ENCODE measurements at places on chromosomes 6 and 20.

- DNase-seq = no peak
Observed at GRCh38 chr20:15875446-15875845, 697.8 kb downstream of the KIF16B start.

DNA sequence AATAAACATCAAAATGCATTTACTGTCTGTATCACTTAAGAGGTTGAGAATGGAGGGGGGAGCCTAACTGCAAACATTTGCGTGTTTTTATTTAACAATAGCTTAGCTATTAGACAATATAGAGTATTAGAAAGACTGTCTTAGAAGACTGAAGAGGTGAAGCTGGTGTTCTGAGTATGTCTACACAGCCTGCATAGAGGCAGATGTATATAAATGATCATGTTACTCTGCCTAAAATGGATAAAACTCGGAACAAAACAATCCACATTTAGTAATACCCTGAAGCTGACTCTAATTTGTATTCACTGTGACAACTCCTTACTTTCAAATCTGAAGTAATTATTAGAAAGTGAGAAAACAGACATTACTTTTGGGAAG is 181.9 kb downstream of the GMPR start:
- DNase-seq = no peak

- DNase-seq = no peak
Observed at GRCh38 chr20:41872930-41873329, 254.8 kb upstream of the CHD6 start.

DNA sequence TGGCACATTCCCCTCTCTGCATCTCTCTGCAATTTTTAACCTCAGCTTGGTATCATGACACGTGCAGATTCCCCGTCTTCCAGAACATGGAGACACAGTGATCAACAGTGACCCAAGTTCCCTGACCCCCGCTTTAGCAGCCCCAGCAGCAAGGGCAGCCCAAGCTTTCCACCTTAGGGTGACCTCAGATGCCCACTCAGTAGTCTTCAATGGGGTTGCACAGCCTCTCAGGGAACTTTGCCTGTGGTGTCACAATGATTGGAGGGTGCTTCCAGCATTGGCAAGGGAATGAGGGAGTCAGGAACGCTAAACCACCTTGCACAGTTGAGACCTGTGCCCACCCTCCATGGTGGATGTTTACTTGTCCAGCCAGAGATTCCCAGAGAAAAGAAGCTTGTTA is 287.1 kb upstream of the CDH4 start:
- DNase-seq = no peak

- DNase-seq = no peak
Observed at GRCh38 chr6:24584382-24584720, 61.6 kb downstream of the KIAA0319 start.

- DNase-seq = no peak
Observed at GRCh38 chr6:13120483-13121482, 207.6 kb downstream of the TBC1D7 start.

- no peak for DNase-seq
Observed at GRCh38 chr6:136773473-136773796, 18.8 kb downstream of the MAP3K5 start.

DNA sequence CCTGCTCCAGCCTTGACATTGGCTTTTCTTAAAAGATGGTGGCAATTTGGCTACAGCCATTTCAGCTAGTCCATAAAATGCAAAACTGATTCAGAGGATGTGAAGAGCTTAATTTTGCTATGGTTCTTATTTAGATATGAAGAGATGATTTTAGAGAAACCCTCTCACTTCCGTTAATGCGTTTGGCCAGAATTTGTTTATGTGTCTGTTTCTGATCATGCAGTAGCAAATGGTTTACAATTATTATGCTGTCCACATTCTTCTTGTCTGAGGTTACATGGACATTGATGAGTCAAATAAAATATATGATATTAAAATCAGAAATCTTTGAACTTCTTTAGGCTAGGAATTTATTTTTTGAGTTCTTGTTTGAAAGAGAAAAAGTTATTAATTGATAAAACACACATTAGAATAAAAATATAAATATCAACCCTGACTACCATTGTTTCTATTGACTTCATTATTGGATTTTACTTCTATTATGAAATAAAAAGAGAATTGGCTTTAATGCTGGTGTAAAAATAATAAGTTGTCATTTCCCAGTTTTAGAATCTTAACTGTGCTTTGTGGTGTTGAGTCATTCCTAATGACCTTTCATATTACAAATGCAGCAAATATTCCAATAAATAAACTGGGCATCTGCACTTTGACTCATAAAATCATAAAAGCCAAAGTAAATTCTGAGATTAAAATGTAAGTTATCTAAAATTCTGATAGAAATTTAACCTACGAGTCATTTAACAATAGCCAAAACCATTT is 1286.0 kb upstream of the GJE1 start:
- peak; percentile 78 for DNase-seq

DNA sequence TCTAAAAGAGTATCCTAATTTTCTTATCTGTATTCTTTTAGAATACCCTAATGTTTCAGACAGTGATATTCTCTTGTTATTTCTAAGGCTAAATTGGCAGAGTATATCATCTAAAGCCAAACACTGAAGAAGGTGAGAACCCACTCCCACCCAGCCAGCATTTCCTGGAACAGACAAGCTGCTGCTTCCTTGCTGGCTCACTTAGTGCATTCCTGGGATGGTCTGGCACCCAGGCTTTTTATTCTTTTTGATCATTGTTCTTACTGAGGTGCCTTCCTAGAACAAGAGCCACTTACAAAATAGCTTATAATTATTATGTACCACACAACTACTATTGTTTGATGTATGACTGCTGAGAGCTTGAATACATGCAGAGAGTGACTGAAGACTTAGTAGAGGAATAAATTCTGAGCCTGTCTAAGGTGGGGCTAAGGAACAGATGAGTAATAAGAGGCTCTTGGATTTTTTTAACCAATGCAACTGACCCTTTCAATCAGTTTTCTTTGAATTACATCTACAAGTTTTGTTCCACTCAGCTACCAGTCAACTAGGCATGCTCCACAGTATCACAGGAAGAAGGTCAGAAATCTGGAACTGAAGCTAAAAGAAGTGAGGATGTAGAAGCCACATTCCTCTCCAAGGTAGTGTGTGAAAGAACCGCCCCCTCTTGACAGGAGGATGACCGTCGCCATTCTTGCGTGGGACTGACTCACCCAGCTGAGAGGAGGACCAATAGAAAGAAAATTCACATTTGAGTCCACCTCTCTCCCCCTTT is 30.1 kb downstream of the PRPH2 start:
- DNase-seq = peak; percentile 19

DNA sequence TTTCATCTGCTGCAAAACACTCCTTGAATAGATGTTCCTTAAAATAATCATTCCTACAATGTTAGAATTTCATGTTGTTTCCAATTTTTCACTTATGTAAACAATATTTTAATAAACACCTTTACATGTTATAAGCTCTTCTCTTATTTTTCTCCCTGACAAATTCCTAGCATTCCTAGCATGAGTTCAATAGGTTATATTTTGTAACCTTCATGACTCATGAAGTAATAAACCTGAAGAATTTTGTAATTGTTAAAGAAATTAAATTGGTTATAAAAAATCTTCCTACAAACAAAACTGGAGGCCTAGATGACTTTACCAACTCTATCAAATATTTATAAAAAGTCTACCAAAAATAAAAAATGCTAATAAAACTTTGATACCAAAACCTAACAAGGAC is 66.3 kb downstream of the NT5E start:
- DNase-seq = peak; percentile 53

GRCh38 chr6:31203345-31203979 is 33.0 kb upstream of the POU5F1 start:
- DNase-seq = peak; percentile 92

GRCh38 chr6:21869085-21869771 is 275.7 kb downstream of the SOX4 start:
- DNase-seq = peak; percentile 85

GRCh38 chr20:19268426-19268825 is 56.0 kb downstream of the SLC24A3 start:
- no peak for DNase-seq

DNA sequence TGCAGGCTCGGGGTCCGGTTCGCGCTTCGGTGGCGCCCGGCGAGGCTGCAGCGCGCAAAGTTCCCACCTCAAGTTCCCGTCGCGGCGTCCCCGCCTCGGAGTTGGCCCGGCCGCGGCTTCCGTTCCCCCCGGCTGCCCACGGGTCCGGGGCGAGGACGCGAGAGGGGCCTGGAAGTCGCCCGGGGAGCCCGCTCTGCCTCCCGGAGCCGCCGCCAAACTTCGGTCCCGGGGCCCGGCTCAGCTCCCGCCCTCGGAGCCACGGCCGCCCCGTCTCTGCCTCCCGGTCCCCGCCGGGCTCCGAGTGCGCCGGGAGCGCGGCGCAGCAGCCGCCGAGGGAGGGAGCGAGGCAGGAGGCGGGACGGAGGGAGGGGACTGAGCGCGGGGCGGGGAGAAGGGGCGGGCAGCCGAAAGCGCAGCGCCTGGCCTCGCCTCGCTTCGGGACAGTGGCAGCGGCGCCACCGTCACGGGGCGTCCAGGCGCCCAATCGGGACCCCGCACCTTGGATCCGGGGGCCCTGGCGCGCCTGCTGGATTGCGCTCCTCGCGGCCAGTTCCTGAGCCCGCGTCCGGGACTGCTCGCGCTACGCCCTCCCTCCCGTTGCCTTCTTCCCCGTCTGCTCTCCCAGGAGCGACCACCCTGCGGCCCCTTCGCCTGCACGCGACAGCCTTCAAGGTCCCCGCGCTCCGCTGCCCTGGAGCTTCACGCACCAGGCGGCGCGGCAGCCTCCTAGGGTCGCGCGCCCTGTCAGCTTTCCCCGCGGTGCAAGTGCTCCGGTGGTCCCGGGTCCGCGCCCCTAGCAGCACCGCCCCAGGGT is at the start of gene KCNG1:
KCNG1 (minus strand) TSS at position 305 of the 814 bp plus-strand sequence. CDS start 12,769 bp downstream, outside the sequence.
- peak; percentile 95 for DNase-seq

DNA sequence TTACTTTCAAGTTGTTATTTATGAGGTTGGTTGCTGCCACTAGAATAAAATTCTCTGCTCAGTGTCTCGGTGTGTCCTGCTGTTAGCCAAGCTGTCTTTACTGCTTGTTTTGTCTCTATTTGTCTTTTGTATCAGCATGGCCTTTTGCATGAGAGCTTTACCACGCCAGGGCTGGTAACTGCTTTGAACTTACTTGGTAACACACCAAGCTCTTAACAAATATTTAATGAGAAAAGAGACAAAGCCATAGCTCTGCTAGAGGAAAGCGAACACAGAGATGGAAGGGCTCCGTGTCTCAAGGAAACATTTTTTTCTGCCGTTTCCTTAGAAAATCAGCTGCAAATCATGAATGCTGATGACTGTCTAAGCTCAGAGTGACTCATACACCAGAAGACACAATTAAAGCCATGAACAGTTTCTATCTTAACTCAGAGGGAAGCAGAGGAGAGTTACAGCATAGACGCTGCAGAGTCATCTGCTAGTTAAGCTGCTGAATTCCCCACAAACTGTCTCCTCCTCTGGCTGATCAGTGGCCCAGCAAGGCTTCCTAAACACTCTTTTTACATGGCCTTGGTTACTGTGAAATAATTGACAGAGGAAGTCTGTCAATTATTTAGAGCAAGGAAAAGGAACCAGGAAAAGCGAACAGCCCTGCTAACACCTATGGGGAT is 44.8 kb downstream of the AGPAT4 start:
- DNase-seq = peak; percentile 70

DNA sequence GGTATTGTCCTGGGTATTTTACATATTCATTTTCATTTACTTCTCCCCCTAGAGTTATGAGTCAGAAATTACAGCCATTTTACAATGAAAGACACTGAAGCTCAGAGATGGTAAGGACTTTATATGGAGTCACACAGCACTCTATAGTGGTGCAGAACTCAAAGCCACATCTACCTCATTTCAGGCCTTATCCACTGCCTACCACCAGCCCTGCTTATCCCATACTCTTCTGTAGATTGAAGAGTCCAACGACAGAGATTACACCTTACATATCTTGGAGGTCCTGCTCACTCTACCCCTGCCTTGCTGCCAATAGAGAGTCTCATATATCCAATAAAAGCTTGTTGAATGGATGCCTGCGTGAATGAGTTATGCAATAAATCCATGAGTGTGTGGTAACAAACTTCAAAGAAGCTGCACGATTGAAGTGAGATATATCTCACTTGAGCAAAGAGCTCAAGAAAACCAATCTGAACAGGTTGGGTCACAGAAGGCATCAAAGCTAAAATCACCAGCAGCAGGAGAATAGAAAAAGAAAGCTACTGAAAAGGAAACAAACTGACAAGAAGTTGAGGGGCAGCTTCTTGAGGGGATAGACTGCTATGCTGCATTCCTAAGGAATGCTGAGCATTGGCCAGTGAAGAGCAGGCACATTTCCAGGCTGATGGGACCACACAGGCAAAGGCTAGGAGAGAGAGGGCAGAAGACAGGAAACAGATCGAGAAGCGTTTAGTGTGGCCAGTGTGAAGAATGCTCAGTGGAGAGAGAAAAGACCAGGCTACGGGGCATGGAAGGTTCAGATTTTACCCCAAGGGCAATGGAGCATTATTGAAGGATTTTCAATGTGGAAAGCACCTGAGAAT is 585.6 kb downstream of the DHX35 start:
- DNase-seq = no peak

GRCh38 chr6:157215717-157216116 is 107.6 kb downstream of the TMEM242 start:
- DNase-seq = no peak

DNA sequence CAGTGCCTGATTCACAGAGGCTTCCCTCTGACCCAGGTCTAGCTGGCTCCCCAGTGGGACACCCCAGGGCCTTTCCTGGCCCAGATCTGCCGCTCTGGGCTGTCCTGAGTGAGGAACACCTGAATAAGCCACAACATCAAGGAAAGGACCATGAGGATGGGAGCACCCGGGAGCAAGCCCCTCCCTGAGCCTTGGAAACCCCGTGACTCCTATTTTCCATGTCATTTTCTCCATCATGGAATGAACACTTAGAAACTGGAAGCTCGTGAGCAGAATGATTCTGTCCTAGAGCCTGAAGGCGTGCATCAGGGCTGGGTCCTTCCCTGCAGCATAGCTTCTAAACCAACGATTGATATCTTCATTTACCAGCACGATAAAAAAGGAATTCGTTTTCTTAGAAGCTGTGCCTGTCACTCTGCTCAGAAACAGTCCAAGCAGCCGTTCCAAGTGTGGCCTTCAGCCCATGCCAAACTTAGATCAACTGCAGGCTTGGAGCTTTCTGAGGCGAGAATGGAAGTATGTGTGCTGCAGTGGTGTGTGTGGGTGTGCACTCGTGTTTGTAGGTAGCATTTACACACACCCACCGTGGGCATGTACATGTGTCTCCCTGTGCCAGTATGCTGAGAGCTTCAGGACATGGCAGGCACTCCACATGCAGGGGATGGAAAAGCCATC is 83.2 kb upstream of the FOXC1 start:
- no peak for DNase-seq

GRCh38 chr20:15637950-15638754 is 935.1 kb downstream of the KIF16B start:
- DNase-seq = peak; percentile 37

All from PC-3 (cell line).